ENCODE measurements at places on chromosomes 5 and 9. TPM values are rescaled to one million over a fixed set of nuclear protein-coding genes. Genes with fewer than 3 reads are reported as not detected.

The PCA3 gene
- total RNA-seq, result not detected

DNA sequence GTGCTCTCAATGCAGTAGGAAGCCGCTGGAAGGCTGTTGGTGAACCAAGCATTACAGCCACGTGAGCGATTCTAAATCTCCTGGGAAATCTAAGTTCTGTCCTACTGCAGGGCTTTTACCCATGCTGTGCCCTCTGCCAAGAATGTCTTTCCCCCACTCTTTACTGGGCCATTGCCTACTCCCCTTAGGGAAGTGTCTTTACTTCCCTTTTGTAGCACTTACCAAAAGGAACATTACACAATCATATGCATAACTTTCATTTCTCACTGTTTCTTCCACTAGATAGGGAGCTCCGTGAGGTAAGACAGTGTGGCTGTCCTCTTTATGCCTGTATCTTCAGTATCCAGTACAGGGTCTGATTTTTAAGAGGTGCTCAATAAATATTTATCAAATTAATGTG, 241.7 kb upstream of the NR4A3 start:
- DNase-seq, result no peak

DNA sequence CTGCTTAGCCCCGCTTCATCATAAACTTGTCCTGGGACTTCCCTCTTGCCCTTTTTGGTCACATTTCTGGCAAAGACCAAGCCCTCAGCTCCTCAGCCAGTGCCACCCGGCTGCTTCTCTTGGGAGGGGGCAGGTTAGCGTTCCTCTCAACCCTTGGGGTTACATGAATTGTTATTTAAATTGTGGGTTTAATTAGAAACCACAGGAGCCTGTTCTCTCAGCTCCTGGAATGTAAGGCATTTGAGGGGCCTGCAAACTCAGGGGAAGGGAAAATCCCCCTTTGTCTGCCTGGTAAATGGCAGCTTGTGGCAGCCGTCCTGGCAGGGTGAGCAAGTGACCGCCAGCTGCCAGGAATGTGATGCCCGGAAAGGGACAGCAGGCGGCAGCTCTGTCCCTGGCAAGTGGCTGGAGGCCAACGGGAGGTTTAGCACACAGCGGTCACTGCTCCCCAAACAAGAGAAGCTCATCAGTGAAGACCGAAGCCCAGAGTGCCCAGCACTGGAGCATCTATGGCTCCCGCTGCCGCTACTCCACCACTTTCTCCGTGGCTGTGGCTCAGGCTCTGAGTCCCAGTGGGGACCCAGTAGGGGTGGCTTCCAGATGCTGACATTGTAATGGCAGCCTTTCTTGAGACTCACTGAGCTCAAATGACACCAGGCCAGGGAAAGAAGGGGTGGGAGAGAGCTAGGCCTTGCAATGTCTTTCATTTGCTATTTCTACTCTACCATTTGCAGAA, 51.7 kb downstream of the SHB start:
- DNase-seq, result peak; percentile 74

GRCh38 chr9:104482921-104483570, 21.0 kb upstream of the OR13F1 start:
- no peak for DNase-seq

DNA sequence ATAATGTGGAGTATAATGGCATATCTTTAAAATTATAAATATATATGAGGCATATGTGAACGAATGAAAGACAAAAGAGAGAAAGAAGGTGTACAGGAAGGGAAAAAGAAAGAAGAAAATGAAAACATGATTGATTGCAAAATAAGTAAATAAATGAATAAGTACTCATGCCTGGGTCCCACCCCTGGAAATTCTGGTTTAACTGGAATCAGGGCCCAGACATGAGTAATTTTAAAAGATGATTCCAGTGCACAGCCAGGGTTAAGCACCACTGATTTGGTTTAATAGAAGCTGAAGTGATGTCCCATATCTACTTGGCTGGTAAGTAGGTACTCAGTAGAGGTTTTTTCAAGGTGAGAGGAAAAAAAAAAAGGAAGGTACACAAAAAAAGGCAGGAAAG, 34.0 kb upstream of the HOMER1 start:
- DNase-seq, result no peak

DNA sequence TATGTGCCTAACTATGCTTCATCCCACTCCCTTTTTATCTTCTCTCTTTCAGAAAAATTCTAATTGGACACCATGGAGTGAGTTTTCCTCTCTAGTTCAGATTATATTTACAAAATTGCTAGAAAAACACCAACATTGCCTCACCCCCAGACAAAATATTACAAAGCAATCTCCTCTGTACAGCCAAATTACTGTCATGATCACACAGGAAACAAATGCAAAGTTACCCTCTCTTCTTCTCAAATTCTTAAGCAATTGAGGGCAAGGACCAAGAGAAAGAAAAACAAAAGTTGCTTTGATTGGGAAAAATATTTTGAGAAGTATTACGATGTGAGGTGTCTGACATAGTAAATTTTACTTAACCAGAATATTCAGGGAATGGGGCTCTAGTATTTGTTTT, 30.8 kb upstream of the ABCA1 start:
- no peak for DNase-seq

All from gastrocnemius medialis (tissue), 4 donors.